ENCODE measurements at places on chromosomes 5 and 9.

GRCh38 chr5:72066705-72067107 lies 40.6 kb upstream of the MAP1B start:
- no peak for DNase-seq

DNA sequence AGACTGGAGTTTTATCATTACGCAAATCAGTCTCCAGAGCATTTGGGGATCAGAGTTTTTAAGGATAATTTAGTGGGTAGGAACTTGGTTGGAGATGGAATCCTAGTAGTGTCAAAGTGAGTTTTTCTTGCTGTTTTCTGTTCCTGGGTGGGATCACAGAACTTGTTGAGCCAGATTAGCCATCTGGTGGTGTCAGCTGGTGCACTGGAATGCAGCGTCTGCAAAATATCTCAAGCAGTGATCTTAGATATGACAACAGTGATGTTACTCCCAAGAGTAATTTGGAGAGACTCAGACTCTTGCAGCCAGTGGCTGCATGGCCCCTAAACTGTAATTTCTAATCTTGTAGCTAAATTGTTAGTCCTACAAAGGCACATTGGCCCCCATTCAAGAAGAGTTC lies 1257.8 kb downstream of the MAT2B start:
- DNase-seq, result no peak

DNA sequence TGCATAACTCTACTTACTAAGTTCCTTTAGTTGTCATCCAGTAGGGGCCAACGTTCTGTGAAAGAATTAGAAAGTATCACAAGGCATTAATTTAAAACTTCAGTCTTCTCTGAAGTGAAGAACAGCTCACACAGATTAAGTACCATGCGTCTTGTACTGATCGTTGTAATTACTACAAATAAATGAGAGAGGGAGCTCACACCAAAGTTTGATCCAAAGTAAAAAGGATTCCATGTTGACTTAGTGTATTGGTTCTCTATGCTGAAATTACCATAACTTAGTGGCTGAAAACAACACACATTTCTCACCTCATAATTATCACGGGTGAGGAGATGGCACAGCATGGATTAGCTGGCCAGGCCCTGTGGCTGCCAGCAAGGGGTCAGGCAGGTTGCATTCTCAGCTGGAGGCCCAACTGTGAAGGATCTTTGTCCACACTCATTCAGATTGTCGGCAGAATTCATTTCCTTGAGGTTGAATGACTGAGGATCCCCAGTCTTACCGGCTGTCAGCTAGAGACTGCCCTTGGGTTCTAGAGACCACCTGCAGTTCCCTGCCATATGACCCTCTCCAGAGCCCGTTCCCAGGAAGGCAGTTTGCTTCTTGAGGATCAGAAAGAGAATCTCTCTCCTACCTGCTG lies 169.1 kb downstream of the YTHDC2 start:
- no peak for DNase-seq

DNA sequence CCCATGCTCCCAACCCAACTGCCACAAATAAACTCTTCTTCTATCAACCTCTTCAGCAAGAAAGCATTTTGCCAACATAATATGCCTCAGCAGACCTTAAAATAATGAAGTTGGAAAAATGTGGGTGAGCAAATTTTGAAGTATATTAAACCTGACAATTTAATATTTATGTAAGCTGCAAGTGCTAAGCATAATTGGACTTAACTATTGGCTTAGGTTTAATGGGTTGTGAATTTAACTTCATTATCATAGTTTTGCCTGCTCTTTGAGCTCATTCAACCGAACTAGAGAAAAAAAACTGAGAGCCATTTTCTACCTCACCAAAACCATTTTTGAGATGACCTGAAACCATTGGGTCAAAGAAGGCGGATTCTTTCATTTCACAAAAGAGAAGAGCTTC lies 805.5 kb upstream of the DMAC1 start:
- DNase-seq, result no peak

DNA sequence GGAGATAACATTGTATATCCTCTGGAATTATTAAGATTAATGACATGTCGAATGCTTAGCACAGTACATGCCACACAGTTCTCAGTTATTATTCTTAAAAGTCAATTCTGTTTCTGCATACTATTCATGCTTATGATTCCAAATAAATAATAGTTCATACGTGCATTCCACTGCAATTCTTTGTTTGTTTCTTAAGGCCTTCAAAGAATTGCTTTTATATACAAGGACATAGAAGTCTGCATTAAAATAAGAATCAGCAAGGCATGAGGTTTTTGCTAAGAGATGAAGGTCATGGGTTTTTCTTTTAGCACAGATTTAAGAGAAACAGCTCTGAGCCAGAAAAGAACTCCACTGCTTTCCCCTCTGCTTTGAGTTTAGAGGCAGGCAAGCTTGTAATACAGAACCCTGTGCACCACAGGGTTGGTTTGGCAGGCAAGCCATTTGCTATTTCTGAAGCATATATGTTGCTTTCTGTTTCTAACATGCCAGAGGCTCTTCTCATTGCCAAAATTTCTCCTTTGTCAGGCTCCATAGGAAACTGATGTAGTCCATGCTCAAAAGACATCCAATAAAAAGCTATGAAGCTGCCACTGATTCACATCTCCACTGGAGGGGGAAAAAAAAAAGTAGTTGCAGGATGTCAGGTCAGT lies 420.6 kb upstream of the TYRP1 start:
- no peak for DNase-seq

DNA sequence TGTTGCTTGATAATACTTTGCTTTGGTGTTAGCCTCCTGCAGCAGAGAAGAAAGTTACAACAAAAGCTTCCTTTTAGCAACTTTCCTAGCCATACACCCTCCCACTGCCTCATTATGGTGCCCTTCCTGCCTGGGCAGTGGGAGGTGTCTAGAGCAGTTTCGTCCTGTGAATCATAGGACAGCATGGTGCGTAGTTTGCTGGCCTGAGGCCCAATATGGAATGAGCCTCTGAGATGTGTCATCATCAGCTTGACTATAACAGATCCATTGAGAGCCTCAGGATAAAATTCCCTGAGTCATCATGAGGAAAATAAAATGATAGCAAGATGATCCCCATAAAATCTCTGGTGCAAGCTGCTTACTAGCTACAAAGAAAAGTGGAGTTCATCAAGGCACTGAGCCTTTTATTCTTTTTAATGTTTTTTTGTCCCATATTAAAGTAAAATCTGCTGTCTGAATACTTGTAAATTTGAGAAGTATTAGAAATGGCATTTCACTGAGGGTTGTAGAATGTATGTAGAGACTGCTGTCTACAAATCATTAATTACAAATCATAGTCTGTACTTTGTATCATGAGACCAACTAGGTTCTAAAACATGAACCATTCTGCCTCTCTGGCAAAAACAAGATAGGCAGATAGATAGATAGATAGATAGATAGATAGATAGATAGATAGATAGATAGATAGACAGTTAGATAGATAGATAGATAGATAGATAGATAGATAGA lies 303.0 kb upstream of the PDE4D start:
- DNase-seq, result no peak

GRCh38 chr5:138989720-138990119 lies 114.6 kb upstream of the LRRTM2 start:
- no peak for DNase-seq

GRCh38 chr9:118222375-118222774 lies 518.2 kb downstream of the TLR4 start:
- no peak for DNase-seq

- DNase-seq, result no peak
These were observed 221.4 kb downstream of the CFAP90 start for GRCh38 chr5:7629561-7629960.

GRCh38 chr5:73351593-73351992 lies 97.0 kb downstream of the FOXD1 start:
- no peak for DNase-seq

GRCh38 chr9:118829334-118829733 lies 539.9 kb downstream of the BRINP1 start:
- no peak for DNase-seq

- DNase-seq, result peak; percentile 85
These were observed at the start of gene TRMT10B for GRCh38 chr9:37753489-37754190. TSS of gene TRMT10B (plus strand) at chr9:37753805. CDS start at chr9:37761932, 8,127 bp downstream.

DNA sequence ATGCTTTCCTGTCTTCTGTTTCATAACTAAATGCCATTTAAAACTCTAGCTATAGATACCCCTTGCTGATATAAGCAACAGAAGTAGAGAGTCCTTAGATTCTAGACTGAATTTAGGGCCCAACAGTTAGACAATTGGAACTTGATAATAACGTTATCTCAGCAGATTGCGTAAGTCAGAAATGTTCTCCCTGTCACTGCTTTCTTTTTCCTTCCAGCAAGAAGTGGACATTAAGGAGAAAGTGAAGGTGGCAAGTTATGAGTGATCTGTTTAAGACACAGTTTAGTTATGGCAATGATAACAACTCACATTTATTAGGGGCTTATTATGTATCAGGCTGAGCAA lies 6.9 kb upstream of the GLIS3 start:
- no peak for DNase-seq

DNA sequence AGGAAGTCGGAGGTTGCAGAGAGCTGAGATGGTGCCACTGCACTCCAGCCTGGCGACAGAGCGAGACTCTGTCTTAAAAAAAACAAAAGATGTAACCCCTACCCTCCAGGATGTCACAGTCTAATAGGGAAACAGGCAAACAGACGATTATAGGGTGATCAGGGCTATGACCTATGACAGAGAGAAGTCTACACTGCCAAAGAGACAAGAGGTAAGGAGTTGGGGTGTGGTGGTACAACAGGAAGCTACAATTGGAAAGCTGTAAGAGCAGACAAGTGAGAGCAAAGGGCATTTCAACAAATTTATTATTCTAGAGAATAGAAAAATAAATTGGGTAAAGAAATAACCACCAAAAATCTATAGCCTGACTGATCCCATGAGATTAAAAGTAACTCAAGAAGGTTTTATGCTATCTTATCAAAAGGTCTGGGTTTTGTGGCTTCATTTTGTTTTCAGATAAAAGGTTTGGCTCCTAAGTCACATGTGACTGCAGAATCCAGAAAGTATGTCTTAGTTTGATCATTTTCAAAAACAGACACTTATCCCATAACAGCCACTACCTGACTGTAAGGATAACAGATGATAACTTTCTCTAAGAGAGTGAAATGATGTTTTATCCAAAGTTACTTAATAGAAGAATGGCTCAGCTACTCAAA lies 7.3 kb downstream of the CDC26 start:
- no peak for DNase-seq

DNA sequence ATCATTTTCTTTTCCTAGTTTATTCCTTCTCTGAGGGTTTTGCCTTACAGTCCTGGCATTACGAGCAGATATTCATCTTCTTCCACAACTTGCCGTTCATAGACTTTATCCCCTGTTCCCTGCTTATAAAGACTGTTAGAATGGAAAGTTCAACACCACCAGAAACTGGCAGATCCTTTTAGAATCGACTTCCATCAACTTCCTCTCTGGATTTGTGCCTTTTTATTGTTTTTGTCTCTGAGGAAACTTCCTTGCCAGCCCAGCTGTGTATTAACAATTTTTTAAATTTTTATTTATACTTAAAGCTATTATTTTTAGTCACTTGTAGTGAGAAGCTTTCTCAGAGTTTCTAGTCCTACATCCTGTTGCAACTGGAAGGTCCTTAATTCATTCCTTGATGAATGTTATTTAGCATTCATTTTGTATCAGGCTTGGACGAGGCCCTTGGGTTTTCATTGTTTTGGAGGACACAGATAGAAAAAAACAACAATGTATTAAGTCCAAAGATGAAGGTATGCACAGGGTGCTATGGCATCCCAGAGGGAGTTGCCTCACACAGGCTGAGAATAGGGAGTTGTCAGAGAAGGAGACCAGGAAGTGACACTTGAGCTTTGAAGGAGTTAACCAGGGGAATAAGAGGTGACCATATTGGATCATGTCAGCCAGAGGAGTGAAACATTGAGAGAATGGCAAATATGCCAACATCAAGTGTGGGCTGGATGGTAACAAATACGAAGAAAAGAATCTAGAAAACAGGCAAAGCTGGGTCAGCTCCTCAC lies 81.3 kb downstream of the ADAMTSL1 start:
- DNase-seq, result no peak

DNA sequence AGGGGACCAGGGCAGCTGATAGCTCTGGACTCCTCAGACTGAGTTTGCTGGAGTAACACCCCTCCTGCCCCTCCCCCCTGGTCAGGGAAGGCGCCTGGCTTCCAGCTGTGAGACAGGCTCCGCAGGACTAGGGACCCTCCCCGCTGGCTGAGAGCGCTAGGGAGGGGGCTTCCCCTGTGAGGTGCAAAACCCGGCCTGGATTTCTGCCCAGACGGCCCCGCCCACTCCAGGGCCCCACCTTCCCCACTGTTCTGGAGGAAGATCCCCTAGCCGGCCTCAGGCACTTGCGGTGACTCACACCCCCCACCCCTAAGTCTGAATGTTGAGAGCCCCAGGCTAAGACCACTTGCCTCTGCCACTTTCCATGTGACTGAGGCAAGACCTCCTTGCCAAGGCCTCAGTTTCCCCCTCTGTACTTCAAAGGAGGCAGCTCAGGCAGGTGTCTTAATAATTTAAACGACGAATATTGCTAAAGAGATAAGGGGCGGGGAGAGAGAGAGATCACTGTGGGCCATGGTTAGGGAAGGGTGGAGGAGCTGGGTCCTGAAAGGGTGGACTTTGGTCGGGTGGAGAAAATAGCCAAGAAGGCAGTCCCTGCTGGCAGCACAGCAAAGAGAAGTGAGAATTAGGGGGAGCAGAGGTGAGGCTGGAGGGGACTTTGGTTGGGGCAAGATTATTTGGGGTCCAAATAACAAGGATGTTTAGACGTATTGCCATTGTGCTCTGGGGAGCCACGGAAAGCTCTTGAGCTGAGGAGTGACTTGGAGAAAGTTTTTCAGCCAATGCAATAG lies 1.0 kb upstream of the DAB2IP start:
- peak; percentile 47 for DNase-seq

Data from stimulated activated CD4-positive, alpha-beta T cell treated with anti-CD3 and anti-CD28 coated beads, Interleukin-15, amount 100 ng/mL, for 24 hours (primary cell).